Adipose tissue (tissue), 3 donors: ENCODE measurements at places on chromosomes 4 and X. TPM values are rescaled to one million over a fixed set of nuclear protein-coding genes. Genes with fewer than 3 reads are reported as not detected.

DUSP9 gene
- polyA plus RNA-seq = 0.07 TPM

ADGRG4 gene
- under 0.01 TPM for polyA plus RNA-seq

DAPP1 gene
- polyA plus RNA-seq = 1.2 TPM

GIMD1 gene
- not detected for polyA plus RNA-seq

SMIM31 gene
- polyA plus RNA-seq = not detected
